ENCODE measurements at places on chromosomes 16 and 17.
A peak's percentile ranks its signal among the peaks of the same experiment; 100 is the strongest.

DNA sequence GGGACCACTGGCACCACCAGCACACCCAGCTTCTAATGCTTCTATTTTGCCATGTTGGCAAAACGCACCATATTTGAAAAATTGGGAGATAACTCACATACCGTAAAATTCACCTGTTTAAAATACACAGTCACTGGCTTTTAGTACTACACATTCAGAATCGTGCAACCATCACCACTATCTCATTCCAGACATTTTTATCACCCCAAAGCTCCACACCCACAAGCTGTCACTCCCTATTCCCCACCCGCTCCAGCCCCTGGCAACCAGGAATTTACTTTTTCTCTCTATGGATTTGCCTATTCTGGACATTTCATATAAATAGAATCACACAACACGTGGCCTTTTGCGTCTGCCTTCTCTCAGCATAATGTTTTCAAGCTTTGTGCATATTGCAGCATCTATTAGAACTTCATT lies 25.0 kb downstream of the PPL start:
- no peak for DNase-seq

- no peak for DNase-seq
Observed at GRCh38 chr16:11833951-11834695, 17.2 kb downstream of the RSL1D1 start.

GRCh38 chr16:1620391-1620790 lies 8.2 kb downstream of the CRAMP1 start:
- no peak for DNase-seq

DNA sequence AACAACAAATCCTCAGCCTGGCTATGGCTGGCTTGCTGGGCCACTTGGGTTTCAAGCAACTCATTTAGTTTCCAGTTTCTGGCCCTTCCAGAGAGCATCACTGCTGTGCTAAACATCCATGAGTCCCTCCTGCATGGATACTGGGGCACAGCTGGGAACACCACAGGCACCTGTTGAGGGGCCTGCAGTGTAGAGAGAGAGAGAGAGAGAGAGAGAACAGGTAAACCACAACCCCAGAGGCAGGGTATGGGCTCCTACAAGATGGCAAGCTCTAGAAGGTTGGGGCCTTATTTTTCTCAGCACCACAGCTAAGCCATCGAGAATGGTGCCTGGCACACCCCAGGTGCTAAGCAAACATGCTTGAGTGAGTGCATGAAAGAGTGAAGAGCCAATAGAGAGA lies 120.3 kb downstream of the RBFOX3 start:
- no peak for DNase-seq

DNA sequence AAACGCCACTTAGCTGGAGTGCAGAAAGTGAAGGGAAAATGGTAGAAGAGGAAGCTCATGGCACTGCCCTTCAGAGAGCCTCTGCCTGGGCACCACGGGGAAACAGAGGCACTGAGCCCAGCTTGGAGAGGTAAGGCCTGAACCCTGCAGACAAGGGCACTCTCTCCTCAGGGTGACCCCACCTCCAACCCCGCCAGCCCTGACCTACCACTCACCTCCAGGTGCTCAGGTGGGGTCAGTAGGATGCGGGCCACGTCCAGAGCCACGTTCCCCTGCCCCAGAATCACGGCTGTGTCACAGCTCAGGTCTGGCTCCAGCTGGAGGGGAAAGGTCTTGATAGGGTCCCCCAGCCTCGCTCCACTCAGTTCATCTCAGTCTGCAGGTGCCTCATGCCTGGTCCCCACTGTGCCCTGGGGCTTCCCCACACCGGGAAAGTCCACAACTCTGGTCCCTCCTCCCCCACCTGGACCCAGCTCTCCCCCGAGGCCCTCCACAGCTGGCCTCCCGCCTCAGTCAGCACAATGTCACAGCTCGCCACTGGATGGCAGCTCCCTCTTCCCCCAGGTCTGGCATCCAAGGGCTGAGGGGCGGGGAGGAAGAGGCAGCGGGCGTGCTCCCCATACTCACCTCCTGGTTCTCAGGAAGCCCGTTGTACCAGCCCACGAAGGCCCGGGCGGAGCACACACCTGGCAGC lies 6.0 kb upstream of the GRIN2C start:
- no peak for DNase-seq

DNA sequence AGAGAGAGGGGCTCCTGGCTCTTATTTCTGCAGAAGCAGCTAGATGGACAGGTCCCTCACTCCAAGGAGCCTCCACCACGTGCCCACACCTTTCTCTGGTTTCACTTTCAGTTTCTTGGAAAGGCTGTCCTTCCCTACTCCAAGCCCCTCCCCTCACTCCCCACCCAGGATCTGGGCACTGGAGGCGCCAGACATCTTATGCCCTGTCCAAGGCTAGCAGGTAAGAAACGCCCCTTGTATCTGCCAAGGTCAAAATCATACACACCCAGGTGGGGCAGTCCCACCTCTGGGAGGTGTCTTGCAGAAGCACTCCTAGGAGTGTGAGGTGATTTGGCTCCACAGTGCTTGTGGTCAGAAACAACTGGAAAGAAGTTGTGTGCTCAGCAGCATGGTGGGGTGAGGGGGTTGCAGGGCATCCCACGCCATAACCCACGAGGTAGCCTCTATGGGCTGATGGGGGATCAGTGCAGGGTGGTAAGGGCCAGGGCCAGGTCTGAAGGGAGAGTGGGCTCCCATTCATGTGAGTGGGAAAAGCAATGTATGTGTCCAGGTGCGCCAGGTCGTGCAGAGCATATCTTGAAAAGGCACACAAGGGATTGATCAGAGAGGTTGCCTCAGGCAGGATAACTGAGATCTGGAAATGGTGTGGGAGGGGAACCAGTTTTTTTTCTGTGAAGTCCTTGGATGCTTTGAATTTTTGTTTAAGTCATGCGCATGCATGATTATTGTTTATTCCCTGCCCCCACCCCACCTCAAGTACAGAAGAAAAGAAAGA lies 31.8 kb upstream of the PRM1 start:
- no peak for DNase-seq

GRCh38 chr16:22942811-22943210 lies 128.8 kb downstream of the HS3ST2 start:
- no peak for DNase-seq

DNA sequence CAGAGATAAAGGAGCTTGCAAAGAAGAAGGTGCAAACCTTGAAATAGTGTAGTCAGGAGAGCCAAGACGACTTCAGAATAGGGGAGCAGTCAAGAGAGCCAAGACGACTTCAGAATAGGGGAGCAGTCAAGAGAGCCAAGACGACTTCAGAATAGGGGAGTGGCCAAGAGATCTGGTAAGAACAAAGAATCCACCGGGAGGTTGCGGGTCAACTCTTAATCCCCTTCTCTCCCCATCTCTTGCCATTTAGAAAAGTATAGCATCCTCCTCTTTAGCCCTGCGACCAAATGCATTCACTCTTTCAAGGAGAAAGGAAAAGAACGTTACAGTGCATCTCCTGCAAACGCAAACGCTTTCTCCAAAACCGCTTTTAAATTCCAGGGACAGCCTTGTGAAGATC lies 713 bp downstream of the KNOP1 start:
- DNase-seq: no peak

GRCh38 chr17:31882571-31882970 lies 18.9 kb downstream of the UTP6 start:
- no peak for DNase-seq

- DNase-seq: peak; percentile 59
Observed at GRCh38 chr16:106623-107324, 28.7 kb downstream of the MPG start.

DNA sequence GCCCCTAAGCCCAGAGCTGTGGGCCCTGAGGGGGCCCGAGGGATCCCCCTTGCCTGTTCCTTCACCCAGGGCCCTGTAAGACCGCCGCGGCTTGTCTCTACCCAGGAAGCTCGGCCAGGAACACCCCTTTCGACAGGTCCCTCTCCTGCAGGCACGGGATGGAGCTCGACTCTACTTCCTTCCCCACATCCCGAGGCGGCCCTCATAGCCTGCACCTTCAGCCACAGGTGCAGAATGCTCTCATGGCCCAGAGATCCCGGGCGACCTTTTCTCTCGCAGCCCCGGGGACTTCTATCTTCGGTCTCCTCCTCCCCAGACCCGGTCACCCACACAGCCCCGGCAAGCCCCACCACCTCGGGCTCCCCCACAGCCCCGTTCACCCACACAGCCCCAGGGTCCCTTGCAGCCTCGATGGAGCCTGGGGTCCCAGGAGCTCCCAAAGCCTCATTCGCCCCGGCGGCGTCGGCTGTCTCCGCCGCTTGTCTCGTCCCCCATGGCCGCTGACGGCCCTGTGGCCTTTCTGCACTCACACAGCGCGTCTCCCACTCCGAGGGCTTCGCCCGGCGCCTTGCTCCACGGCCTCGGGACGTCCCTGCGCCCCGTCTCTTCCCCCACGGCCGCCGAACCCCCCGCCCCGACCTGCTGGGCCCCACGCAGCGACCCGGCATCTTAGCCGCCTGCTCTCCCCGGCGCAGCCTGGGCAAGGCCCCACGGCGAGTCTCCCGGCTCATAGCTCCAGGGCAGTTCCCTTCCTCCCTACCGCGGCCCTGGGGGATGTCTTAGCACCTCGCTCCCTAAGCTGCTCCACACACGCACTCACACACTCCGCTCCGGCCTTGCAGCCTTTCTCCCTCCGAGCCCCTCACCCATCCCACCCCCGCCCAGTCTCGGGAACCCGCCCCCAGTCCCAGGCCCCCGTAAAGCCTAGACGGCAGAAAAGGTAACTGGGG lies 650 bp downstream of the KIAA0753 start:
- DNase-seq: no peak

DNA sequence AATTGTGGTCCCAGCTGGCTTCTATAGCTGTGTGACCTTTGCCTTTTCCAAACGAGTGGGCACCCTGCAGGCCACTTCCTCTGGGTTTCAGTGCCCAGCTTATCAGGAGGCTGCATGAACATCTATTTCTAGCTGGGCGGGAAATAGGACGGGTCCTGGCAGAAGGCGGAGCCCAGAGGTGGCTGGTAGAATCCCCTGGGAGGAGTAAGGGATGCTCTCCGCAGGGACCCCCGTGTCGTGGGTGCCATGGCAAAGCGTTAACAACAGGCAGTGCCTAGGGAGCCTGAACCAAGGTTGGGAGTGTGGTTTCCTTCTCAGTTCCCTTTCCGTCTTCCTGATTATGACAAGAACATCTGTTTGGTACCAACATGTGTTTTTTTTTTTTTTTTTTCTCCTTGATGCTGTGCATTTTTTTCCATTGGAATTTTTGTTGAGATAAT lies 58.2 kb downstream of the PLCG2 start:
- DNase-seq: no peak

DNA sequence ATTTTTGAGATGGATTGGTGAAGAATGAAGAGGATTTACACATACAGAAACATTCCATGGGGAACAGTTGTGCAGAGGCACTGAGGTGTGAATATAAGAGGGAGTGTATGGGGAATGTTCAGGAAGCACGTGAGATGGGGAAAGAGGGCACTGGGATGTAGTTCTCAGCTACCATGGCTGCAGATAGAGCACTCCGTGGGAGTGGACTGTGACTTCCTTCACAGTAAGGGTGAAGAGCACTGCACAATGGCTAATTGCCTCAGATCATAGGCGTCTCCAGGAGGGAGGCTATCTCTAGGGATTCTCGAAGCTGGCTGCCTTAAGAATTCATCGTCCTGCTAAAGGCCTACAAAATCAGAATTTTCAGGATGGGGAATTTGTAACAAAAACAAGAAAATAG lies 7.0 kb downstream of the YPEL2 start:
- no peak for DNase-seq

- no peak for DNase-seq
Observed at GRCh38 chr17:3802461-3803307, 1.7 kb upstream of the ITGAE start.

DNA sequence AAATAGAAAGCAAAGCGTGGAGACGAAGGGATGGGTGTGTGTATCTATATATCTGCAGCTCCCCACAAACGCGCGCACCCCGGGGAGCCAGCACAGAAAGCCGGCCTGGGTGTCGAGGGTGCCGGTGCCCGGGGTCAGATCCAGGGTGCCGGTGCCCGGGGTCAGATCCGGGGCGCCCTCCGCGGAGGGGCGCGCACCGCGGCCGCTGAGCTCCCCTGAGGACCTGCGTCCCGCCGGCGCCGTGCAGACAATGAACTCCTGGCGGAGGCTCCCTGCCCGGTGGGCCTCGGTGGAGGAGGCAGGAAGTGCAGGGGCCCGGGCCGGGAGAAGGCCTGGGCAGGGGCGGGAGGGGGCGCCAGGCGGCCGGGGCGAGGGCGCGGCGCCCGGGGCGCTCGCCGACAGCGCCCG lies 1.1 kb downstream of the ZNF423 start:
- DNase-seq: no peak

GRCh38 chr16:85436207-85436606 lies 176.9 kb upstream of the GSE1 start:
- DNase-seq: no peak

- DNase-seq: no peak
Observed at GRCh38 chr16:50275098-50275415, 8.7 kb downstream of the ADCY7 start.

- no peak for DNase-seq
Observed at GRCh38 chr17:74637926-74638325, 14.4 kb upstream of the CD300E start.

GRCh38 chr16:2692251-2692947 lies 10.1 kb downstream of the KCTD5 start:
- no peak for DNase-seq

DNA sequence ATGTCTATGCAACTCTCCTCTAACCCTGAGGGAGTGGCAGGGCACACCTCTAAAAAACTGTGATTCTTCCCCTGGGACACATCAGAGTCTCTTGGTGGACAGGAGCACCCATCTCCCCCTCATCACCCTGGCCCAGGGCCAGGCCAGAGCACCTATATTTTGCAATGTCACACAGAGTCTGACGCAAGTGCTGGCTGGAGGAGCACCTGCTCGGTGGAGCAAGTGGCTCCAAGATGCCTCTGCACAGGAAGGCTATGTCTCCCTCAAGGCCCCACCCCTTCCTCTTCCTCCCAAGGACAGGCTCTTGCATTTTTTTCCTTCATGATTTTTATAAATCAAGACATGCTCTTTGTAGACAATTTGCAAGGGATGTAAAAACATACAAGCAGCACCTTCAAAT lies 13.3 kb downstream of the SNN start:
- DNase-seq: no peak

DNA sequence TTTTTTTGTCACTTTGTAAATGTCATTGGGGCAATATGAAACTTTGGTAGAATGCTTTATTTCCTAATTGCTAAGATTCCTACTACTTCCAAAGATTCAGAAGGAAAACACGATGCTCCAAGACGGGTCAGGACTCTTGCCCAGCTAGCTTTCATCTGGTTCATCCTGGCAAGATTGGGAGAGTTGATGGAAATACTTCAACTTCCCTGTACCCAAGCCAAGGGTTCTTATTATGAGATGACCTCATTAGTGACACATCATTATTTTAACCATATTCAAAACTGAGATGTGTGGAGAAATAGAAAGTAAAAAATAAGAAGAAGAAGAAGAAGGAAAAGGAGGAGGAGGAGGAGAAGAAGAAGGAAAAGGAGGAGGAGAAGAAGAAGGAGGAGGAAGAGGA lies 25.6 kb downstream of the SOX9 start:
- DNase-seq: no peak

GRCh38 chr17:51427323-51427811 lies 167.0 kb downstream of the UTP18 start:
- DNase-seq: no peak

DNA sequence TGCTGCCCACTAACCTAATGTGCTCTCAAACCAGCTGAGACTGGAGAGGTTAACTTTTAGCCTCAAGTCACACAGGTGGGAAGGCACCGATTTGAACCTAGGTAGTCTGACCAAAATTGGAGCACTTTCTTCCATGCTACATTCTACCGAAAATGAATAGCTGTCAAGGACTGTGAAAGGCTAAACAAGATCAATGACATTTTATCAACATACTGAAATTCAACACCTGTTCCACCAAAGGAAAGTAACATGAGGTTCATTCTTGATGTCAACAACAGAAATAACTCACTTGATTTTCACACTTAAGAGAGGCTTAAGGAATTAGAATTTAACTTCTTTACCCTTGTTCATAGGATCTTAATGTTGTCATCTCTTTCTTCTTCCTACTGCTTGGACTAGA lies 284.4 kb upstream of the MON1B start:
- no peak for DNase-seq
